ENCODE measurements at places on chromosomes 4 and X.

DNA sequence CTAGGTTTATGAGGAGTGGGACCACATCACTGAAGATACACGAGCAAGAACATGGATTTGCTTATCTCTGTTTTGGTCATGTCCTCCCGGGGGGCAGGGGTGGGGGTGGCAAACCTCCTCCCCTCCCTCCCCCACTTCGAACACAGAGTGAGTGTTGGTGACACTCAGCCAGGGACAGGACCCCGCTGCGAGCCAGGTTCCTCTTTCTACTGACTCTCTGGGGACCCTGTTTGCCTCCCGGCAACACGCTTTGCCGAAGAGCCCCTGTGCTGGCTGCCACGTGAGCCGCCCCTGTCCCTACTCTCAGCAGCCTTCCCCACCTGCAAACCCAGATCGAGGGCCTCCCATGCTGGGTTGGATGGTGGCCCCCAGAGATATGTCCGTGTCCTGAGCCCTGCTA is 34.7 kb downstream of the P2RY8 start:
- peak; percentile 21 for ATAC-seq

GRCh38 chr4:113674733-113675132 is 86.8 kb downstream of the CAMK2D start:
- ATAC-seq = no peak

DNA sequence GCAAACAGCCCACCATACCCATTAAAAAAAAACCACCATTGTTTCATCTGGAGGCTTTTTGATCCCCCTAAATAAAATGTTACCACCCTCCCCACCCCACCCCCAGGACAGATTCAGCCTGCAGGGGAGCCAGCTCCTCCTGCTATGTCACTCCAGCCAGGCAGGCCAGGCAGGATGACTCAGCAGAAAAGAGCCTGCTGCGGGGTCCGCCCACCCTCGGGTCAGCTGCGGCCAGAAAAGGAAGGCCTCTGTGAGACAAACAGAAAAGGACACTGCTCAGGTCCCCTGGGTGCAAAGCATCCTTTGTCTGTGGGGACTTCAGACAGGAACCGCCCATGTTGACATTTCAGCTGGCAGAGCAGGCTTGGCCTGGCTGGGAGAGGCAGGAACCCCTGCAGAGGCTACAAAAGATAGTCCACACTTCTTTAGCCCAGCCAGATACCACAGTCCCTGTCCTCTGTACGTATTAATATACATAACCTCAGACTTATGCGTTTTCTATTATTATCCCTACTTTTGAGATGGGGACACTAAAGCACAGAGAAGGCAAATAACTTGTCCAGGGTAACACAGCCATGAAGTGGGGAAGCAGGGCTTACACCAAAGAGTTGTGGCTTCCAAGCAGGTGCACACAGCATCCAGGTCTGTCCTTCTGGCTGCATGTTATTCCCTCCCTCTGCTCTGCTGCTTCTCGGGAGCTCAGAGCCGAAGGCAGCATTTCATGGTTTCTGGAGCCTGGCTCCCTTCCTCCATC is 147.7 kb downstream of the CPEB2 start:
- ATAC-seq = no peak

DNA sequence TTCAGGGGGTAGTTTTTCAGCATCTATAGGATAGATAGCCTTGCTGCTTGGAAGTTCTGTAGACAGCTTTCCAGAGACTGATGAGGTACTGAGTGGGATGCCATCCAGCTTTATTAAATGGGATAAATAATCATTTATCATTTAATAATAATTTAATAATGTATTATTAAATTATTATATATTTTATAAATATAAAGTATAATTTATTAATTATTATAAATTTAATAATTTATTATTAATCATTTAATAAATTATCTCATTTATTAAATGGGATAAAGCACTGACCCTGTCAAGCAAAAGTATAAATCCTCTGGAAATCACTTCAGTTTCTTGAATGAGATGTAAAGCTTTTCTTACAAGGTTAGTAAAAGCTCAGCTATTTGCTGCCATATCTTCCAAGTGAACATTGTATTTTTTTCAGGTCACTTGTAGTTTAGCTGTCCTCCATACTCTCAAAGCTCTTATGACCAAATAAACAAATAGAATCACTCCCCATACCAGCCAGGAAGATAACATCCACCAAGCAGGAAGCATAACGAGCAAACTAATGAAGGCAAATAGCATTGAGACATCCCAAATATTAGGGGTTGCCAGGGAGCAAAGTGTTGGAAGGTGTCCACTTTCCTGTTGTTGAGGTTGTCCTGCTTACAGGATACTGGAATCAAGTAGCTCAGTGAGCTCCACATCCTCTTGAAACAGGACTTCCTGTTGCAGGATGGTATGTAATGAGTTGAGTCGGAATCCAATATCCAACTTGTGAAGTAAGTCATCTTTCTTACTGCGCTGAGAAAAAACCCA is 88.9 kb downstream of the ZNF674 start:
- no peak for ATAC-seq

DNA sequence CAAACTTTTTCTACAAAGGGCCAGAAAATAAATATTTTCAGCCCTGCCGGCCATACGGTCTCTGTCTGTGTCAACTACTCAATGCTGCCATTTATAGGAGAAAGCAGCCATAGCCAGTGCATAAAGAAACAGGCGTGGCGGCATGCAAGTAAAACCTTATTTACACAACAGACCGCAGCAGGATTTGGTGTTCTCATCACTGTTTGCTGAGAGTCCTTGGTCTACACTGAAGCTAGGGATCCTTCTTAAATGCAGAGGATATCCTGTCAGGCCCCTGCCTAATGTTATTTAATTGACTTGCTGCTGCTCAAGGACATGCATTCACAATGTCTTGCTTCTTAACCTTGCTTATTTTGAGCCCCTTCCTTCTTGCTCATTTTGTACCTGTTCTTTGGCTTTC is 54.7 kb downstream of the CPE start:
- ATAC-seq = no peak

DNA sequence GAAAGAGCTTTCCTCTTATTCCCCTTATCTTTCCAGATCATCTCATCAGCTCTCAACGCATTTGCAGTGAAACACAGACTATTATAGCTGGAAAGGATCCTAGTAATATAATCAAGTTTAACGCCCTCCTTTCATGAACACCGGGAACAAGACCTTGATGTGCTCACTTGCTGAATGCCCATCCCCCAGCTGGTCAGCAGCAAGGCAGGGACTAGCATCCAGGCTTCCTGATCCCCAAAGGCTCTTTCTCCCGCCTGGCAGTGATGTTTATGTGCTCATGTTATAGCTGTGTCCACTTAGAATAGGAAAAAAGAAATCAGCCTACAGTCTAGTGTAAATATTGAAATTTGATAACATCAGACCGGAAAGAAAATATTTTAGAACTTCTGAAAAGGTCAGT is 24.6 kb downstream of the GPC4 start:
- ATAC-seq = no peak

- no peak for ATAC-seq
These were observed 85.4 kb downstream of the DCHS2 start for GRCh38 chr4:154406018-154406795.

DNA sequence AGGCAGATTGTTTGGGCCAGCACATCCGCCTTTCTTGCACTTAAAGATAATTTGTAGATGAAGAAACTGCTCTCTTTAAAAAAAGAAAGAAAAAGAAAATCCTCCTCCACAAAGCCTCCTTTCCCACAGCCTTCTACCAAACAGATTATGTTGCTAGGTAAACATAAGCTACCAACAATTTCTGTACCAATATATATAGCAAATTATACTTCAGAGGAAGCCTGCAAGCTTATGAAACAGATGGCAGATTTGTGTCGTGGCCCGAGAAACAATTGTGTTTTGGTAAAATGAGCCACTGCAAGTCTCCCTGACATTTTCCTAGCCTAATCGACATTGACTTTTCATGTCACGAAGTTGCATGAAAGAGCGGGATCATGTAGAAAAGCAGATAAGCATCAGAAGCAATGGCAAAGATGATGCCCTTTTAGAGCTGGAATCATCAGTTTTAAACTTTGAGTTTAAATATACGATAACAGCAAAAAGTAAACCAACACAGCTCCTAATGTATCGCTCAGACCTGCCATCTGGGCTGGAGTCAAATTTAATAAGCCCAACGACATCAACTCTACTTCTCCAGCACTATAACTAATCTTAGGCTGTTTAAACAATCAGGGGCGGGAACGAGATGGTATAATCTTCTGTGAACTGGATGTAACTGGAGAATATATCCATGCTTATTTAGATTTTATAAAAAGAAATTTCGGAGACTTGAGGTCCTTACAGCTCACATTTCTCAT is 94.9 kb upstream of the PLAC1 start:
- no peak for ATAC-seq
